Mesothelial cell of epicardium (in vitro differentiated cells): ENCODE measurements at places on chromosomes 6 and 20. TPM values are rescaled to one million over a fixed set of nuclear protein-coding genes. Genes with fewer than 3 reads are reported as not detected.

The MRPL14 gene
- total RNA-seq: 46.9 to 50.9 TPM (median 49.5 TPM) in 3 replicates

GRCh38 chr6:80642452-80642851 lies 536.0 kb downstream of the BCKDHB start:
- no peak for DNase-seq

- no peak for DNase-seq
Observed at GRCh38 chr6:81382852-81383251, 369.6 kb downstream of the TENT5A start.

The PNLDC1 gene
- 0.16 to 0.33 TPM (median 0.23 TPM) in 3 replicates for total RNA-seq
